GM20000 (cell line): ENCODE measurements at places on chromosomes 2 and 18.

DNA sequence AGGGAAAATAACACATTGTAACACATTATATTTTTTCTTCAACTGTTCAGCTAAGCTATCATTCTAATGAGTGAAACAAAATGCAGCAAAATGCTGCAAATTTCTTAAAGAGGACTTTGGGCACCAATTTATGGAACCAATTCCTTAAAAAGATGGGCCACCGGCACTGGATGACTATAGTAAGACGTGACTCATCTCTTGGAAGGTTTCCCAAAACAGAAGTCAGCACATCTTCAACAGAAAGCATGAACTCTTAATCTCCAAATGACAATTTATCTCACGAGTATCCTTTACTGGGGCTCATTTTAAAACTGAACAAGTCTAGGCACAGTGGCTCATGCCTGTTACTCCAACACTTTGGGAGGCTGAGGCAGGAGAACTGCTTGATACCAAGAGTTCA is 213.4 kb downstream of the CDH20 start:
- DNase-seq, result no peak

DNA sequence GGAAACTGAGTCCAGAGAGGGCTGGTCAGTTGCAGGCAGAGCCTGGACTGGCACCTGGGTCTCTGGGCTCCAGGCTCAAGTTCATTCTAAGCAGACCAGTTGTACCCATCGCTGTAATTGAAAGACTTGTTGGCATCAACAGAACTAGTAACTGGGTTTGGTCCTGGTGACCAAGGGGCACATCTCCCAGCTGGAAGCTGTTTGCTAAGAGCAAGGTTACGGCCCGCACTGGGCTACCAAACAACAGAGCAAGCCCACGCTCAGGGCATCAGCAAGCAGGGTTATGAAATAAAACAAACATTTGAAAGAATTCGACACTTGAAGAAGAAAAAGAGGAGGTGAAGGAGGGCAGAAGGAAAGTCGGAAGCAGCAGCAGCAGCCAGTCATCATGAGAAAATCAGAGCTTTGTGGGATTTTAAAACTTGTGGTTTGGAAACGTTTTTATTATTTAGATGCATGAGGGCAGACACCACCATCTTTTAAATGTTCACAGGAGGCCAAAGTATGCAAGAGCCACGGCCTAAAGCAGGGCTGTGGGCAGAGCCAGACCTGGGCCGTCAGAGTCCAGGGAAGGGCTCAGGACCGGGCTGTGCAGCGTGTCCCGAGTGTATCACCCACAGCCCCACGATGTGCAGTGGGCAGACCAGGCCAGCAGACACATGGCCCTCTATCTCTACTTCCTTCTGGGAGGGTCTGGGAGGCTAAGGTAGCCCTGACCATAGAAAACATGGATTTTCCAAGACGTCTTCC is 220.3 kb downstream of the BCL2 start:
- no peak for DNase-seq

DNA sequence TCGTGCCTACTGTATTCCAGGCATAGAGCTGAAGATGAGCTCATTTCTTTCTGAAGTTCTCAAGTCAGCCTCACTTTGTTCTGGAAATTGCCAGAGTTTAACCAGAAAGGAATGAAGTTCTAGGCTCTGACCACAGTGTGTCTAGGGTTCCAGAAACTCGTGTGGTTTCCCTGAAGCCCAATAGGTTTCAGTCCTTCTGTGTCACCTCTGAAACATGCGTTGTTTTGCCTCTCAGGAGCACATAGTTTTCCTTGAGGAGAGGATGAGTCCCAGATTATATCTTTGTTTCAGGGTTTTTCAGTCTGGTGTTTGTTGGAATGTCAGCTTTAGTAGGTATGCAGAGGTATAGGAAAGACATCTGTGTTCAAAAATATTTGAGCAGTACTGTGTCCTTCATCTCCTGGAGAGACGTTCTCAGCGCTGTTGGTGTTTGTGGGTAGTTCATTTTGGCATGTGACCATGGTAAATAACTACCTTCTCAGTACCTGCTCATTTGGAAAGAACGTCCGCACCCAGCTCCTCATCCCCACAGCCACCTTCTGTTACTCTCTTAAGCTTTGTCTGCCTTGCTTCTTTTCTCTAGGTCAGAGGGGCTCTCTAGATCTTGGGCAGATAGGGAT is 56.6 kb downstream of the RALBP1 start:
- DNase-seq, result no peak

- no peak for DNase-seq
These were observed 2.3 kb upstream of the PTPN18 start for GRCh38 chr2:130353291-130354138.

DNA sequence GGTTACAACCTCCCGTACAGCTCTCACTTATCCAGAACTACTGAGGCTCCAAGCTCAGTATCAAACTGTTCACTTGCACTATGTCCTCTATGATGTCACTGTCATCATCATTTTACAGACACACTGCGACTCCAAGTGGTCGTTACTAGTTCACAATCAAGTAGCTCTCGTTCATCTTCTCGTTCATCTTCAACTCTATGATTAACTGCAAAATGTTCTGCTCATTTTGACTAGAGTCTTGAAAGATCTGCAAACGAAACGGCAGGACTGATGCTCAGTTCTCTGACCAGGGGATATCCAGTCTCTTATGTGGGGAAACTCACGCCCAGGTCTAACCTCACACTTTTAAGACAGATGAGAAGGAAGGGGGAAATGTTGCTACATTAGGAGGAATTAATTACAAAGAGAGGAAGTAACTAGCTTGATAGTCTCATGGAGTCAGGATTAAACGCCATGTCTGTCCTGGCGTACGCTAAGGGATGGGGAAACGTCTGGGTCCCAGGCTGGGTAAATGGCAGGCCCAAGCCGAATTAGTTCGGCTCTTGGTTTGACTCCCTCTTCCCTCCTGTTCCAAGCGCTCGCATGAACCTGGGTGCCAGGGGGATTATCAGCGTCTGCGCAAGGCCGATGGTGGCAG is 794 bp upstream of the CHCHD5 start:
- DNase-seq, result no peak

- DNase-seq, result no peak
These were observed 18.8 kb downstream of the TMEM18 start for GRCh38 chr2:658426-658825.

DNA sequence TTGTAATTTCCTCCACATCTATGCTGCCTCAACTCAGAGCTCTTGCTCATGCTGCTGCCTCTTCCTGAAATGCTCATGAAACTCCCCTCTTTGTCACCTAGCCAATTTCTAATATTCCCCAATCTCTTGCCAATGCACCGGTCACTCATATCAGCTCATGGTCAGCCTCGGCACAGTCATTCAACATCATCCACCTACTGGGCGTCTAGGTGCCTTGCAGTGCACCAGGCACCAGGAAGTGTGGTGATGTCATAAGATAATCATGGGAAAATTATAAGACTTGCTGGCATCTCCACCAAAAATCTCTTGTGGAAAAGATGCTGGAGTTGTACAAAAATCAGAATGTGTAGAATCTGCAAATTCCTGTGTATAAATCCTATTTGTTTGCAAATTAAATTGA is 52.6 kb upstream of the RAB27B start:
- no peak for DNase-seq

DNA sequence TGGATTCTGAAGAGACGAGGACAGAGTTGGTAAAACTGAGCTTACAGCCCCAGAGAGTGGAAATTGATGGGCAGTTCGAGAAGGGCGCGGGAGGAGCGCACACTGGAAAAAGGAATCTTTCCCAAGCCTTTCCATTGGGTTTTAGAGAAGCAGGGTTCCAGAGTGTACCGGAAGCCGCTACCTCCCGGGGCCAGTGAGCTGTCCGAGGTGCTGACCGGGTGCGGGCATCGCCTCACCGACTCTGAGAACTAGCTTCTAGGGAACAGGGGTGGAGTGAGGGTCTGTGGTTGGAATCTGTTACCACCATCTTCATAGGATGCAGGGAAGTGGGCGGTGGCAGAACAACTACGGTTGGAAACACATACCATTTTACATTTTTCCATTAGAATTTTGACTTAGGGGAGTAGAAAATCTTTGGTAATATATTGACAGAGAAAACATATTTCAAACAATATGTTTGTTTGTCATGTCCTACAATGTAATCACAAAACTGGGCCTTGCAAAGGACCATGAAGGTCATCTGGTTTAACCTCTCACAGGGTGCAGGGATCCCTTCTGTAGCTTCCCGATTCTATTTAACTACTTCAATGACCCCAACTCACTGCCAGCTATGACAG is 724 bp downstream of the NMS start:
- no peak for DNase-seq

GRCh38 chr2:205717999-205718398 is 35.7 kb downstream of the NRP2 start:
- DNase-seq, result no peak

GRCh38 chr2:37671009-37671815 is at the start of gene CDC42EP3:
Gene CDC42EP3 (minus strand): TSS chr2:37671642. CDS start chr2:37646587, 25,055 bp downstream.
- peak; percentile 91 for DNase-seq

DNA sequence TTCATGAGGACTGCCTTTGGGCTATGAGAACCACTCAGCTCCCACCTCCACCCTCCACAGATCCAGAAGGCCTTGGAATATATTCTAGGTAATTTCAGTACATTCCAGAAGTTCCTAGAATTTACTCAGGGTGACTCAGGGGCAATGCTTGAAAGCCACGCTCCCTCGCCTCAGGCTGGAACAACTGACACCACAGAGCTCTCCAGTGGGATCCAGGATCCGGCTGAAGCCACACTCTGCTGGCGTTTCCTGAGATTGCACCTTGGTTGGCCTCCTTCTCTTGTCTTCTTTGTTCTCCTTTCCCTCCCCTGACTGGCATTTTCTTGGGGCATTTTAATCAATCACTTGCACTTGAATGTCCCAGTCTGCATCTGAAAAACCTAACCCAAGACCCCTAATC is 92.6 kb upstream of the KCNE4 start:
- DNase-seq, result no peak

DNA sequence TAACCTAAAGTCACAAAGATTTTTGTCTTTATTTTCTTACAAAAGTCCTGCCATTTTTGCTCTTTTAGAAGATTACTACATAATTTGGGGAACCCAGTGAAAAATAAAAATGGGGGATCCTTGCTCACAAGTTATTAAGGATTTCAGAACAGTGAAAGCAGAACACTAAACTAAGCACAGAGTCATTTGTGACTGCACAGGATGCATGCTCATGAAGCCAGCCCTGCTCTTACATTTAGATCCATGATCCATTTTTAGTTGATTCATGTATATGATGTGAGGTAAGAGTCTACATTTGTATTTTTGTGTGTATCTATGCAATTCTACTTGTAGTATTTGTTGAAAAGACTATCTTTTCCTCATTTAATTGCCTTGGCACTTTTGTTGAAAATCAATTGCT is 21.8 kb downstream of the SP140L start:
- DNase-seq, result no peak

- no peak for DNase-seq
These were observed 259.3 kb upstream of the SP5 start for GRCh38 chr2:170455617-170456426.

GRCh38 chr2:112519506-112519905 is 22.8 kb upstream of the POLR1B start:
- DNase-seq, result no peak

DNA sequence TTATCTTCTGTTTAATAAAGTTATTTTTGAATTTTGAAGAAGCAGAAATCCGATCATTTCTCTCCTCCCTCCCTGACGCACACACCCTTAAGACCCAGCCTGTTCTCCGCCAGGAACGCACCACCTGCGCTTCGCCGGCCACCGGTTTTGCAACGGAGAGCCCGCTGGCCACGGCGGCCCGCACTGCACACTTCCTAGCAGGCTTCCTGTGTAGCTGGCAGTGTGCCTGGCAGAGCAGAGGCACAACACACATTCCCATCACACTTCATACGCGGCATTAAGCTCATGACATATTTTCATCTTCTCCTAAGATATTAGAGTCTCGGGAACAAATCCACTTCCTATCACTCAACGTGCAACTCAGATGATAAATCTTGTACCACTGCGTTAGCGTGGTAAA is 148.0 kb downstream of the HDAC4 start:
- DNase-seq, result no peak

GRCh38 chr2:232386740-232387450 is 8.3 kb downstream of the ALPP start:
- DNase-seq, result no peak
